ENCODE measurements at places on chromosomes 1 and 21.

- DNase-seq = peak; percentile 61
Observed at GRCh38 chr1:174217787-174218574, 58.7 kb downstream of the RABGAP1L start.

DNA sequence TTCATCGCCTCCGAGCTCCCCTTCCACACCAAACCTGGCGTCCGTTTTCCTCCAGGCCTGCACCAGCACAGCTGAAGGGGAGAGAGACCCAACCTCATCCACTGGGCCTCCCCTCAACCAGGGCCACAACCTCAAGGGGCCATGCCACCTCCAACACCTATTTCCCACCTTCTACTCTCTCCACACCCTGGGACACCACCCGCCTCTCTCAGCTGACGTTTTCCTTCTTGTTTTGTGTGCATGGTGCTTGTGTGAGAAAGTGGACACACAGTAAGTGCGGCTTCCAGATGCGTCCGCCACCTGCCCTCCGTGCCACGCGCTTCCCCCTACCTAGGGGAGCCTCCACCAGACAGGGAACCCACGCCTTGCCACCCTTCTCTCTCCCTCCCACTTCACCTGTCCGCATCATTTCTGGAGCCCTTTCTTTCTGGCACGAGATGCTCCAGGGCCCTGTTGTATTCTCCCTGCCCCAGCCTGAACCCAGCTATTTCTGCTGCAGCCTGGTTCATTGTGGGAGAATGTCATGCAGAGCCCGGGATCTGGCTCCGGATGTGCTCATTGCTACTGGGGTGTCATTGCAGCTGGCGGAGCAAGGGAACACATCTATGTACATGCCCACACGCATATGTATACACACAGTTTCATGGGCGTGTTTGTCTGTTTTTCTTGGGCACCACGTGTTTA, 1.3 kb upstream of the GNB1 start:
- DNase-seq = no peak

- DNase-seq = no peak
Observed at GRCh38 chr1:231861541-231862481, 235.2 kb downstream of the DISC1 start.

- DNase-seq = no peak
Observed at GRCh38 chr1:63533931-63534330, 10.6 kb downstream of the EFCAB7 start.

DNA sequence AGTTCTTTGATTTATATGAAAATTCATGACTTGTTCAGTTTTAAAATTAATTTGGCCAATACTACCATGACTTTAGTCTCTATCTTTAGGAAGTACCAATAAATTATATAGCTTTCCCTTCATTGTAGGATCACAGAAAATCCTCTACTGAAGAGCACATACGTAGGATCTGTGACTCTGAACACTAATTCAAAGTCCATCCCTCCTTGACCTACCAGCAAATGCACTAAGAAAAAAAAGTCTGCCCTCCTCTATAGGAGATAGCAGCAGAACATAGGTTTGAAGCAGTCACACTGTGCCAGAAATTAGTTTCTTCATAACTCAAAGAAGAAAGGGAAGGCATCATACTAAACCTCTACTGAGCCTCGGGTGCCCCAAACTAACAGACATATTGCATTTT, 16.5 kb downstream of the BRWD1 start:
- no peak for DNase-seq

- DNase-seq = no peak
Observed at GRCh38 chr1:30693822-30694221, 29.6 kb downstream of the MATN1 start.

GRCh38 chr1:60848583-60849188, 233.7 kb upstream of the NFIA start:
- no peak for DNase-seq

DNA sequence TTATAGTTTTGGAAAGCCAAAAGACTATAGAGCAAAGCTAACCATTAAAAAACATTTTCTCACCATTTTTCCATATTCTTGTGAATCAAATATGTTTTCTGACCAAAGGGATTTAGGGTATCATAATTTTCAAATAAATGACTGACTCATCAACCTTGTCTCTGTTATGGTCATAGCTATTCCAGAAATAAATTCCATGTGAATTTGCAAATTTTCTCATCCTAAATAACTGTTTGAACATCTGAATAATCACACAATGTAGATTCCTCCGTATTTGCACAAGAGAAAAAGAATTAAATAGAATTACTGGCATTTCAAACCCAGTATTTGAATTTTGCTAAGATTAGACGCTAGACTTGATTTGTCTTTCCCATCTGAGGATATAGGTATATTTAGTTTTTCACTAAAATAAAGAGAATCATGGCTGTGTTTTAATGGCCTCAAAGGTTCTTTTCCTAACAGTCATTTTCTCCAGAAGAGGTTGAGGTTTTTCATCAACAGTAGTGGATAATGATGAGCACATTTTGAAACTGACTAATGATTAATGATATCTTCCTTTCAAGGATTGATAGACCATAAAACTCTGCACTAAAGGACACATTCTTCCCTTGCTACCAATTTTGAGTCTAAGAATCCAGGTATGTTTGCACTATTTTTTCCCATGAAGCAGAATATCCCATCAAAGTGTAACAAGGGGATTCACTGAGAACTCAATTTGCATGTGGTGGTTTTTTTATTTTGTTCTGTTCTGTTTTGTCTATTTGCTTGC, 9.5 kb upstream of the DUSP23 start:
- no peak for DNase-seq

GRCh38 chr1:112342558-112342957, 53.5 kb upstream of the CTTNBP2NL start:
- DNase-seq = no peak

- no peak for DNase-seq
Observed at GRCh38 chr1:37677808-37678207, 14.5 kb upstream of the CDCA8 start.

GRCh38 chr1:165056914-165057313, 299.6 kb downstream of the LMX1A start:
- no peak for DNase-seq

DNA sequence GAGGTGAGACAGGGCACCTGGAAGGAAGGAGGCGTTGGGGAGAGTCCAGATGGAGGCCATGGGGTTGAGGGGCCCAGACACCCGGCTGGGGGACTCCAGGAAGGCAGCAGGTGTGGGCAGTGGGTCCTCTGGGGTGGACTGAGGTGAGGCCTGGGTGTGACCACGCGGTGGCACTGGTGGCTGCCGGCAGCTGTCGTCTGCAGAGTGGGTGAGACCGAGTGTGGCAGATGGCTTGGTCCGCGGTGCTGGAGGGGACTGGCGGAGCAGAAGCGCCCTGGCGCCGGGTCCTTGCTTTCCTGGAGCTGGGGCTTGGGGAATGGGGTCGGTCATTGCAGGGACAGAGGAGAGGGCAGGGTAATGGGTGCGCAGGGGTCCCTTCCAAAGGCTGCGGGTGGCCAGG, 12.5 kb downstream of the AGRN start:
- DNase-seq = no peak

DNA sequence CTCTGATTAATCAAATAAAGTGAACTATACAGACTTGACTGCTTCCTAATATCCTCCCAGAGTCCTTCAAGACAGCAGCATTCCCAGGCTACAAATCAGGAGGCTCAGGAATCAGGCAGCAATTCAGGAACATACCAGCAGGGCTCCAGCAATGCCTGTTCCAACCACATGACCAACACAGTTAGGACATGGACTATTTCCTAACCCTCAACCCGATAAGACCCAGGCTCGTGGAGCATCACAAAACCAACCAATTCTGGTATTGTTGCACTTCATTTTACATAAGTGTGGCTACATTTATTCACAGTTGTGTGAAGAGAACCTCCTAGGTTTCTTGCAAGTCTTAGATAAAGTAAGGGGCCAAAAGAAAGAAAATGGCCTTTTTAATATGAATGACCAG, 546.2 kb upstream of the ADGRL2 start:
- no peak for DNase-seq

DNA sequence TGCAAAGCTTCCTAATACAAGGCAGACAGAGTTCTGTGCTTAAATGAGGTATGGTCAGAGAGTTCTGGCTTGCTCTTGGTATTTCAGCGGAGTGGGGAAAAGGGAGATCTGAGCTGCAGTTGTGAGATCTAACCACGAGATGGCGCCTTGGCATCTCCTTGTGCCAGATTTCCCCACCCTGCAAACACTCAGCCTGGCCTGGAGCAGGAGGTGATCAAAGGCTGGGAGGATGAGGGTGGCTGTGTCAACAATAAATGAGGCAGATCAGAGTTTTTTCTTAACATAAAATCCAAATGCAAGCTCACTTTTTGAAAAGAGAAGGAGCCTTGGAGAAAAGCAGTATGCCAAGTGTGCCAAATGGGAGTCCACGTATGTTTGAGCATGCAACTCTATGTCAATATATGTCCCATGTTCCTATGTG, 4.1 kb upstream of the TFAP2E start:
- DNase-seq = peak; percentile 71

DNA sequence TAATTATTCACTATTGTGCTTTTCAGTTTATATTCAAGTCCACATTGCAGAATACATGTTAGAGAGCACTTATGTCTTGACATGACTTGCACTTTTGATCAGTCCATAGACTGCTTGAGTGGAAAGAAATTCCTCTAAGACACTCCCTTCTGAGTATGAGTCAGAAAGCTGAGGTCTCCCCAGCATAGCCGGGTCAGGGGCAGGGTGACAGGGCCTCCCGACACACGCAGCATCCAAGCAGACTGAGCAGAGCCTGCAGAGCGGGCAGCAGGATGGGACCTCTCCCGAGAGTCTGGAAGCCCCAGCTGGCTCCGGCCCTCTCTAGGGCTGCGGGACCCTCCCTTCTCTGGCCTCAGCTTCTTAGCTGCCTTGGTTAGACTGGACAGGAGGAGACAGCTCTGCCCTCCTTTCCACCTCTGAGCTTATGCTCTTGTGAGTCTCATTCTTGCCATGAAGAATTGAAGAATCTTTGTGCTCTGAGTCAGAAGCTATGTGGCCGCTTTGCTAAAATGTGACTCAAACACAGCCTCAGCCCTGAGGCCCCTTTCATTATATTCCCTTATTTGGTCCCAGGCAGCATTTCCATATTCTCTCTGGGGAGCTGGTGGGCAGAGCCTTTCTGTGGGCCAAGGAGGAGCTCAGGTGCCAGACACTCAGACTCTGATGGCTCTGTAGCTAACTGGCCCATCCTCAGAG, 11.2 kb upstream of the CAPN2 start:
- no peak for DNase-seq

DNA sequence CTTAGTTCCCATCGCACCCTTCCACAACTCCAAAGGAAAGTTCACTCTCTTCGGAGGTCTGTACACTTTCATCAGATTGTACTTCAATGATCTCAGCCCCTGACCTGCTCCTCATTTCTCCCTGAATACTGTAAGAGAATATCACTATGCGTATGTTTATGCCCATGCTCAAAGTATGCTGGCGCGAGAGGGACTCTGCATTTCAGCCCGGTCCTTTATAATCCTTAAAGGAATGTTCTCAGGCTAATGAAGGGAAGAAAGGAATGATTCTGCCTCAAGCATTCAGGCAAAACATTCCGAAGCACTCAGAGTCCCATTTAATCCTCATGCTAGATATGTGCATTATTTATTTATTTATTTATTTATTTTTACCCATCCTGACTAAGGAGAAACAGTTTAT, 76.8 kb downstream of the PLD5 start:
- no peak for DNase-seq

DNA sequence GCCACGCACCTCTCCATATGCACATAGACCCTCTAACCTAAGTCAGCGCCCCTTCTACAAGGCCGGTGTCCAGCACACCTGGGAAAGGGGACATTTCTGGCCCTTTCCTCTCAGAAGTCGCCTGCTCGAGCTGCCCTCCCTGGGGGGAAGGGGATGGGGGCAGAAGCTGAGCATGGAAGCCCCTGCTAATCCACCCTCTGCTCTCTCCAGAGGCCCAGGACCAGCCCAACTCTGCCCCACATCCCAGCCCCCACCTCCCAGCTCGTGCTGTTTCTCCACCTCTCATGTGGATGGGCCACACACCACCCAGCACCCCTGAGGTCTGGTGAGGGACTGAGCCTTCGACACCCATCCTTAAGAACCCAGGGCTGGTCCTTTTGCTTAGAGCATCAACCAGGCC, 14.8 kb downstream of the TNFRSF1B start:
- DNase-seq = no peak

DNA sequence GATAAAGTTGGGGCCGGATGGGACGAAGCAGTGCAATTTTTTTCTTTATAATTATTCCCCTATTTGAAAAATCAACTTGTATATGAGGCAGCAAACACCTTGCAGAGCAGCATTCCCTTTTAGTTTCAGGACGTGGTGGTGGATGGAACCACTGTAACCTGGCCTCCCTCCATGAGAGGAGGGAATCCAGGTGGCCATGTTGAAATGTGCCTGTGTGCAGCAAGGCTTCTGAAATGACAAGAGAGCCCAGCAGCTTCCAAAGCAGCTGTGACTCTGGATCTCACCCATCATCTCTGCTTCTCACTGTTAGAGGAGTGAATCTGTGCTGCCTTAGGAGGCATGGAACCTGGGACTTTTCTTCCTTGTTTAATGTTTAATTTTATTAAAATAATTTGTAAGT, 42.3 kb downstream of the NFIA start:
- DNase-seq = no peak

- peak; percentile 11 for DNase-seq
Observed at GRCh38 chr1:29121936-29122681, 1.6 kb downstream of the TMEM200B start.

DNA sequence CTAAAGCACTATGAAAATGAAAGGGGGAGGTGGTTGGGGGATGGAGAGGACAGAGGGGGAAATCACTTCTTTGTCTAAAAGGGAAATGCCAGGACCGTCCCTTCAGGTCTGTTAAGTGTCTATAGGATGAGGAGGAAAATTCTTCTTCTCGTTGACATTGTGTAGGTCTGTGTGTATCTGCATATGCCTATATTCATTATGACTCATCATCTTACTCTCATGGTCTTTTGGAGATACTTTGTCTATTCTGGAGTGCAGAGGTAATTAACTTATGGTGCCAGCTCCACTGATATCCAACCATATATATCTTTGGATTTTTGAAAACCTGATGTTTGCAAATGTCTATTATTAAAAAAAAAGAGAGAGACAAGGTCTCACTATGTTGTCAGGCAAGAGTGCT, 143.7 kb downstream of the PBX1 start:
- no peak for DNase-seq

- DNase-seq = no peak
Observed at GRCh38 chr1:92065042-92065441, 10.2 kb downstream of the SETSIP start.

DNA sequence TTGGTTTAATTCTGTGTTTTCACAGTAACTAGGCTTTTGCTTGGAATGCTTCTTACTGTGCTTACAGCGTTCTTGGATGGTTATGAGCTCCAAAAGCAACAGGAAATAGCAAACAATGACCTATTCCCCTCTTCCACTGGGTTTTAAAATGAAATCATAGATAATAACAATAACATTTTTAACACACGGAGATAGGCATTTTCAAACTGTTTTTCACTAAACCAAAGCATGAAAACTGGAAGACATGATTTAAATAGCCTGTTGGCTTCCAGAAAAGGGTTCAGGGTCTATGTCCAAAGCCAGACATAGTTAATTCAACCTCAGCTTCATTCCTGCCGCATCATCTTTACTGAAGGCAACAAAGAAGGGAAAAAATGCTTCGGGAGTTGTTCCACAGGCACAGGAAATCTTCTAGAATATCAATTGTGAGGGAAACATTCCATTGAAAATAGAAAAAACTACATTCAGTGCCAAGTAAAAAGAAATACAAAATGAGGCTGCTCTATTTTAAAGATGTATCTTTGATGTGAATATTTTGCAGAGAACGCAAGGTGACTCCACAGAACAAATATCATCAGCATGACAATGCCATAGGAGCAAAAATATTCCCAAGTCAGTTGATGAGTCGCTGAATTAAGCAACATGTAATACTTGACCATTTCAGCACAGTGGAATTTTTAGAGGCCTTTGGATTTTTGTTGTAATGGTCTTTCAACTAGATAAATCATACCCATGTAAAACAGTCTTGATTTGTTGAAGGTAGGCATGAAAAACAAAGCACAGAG, 80.7 kb downstream of the NID1 start:
- DNase-seq = no peak
